Kidney tubule cell (primary cell): ENCODE measurements at places on chromosomes 3 and 15.

DNA sequence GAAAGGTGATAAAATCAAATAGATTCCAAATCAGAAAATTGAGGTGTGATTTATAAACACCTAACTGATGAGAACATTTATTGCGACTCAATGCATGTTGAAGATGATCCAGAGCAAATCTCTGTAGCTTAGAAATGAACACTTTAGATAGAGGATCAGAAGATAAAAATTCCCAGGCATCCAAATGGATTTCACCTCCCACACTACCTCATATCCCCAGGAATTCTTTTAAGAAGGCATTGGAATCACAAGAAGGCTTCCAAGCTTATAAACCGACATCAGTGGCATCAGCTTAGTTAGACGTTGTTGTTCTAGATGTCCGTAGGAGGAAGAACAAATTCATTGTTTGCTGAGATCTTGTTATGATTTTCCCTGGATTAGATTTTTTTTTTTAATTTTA lies 154.4 kb downstream of the EBLN2 start:
- DNase-seq: no peak

DNA sequence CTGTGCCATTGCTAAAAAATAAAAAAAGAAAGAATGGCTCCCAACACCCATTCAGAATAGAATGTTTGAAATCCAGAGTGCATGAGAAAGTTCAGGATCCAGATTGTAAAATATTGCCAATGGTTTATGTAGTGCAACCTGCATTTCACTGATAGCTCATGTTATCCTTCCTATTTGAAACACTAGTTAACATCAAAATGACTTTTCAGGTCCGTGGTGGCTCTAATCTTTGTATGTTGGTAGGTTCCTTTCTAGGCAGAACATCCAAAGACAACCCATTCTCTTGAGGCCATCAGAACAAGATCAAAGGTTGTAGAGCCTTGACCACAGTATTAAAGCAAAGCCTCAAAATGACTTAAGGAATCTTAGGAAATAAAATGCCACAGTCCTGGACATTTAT lies 51.0 kb downstream of the PLCL2 start:
- DNase-seq: no peak

DNA sequence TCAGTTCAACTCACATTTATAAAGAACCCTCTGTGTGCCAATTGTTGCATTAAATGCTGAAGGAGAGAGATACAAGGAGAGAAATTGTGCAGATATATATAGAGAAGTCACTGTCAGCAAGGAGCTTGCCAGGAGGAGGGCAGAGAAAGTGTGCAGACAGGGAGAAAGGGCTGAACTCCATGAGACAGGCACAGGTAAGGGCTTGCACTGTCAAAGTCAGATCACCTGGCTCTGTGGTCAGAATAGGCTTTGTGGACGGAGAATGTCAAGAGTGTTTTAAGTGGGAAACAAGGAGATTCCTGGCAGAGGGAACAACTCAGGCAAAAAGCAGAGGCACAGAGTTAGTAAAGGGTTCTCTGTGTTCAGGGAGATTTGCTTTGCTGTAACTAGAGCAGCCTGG lies 303.0 kb upstream of the TPRG1 start:
- DNase-seq: no peak

DNA sequence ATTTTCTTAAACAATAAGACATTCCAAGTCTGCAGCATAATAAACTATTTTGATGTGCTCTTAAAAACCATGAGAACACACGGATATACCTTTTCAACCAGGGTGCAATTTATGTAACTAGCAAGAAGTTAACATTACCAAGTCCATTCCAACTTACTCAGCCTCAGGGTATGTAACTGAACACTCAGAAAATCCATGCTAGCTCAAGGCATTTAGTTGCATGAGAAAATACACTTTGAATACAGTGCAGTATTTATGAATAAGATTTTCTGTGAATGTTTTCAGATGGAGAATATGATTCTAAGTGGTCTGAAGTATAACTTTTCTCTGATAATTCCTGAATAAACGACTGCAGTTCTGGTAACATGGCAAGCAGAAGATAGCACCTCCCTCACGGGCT lies 124.3 kb downstream of the SNRK start:
- no peak for DNase-seq

GRCh38 chr15:63018639-63019038 lies 23.9 kb upstream of the TPM1 start:
- DNase-seq: peak; percentile 47

DNA sequence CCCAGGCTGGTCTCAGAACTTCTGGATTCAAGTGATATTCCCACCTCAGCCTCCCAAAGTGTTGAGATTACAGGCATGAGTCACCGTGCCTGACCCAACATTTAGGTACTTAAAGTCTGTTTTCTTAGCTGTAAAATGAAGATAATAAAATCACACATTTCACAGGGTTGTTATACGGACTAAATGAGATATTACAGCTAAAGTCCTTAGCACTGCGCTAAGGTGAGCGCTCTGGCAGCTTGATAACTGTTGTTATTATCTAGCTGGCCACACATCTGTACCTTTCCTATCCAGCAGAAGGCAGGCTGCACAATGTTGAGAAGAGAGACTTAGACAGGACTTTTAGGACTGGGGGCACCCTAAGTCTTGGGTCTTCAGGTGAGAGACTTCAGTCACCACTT lies 2.7 kb upstream of the LIPH start:
- no peak for DNase-seq

DNA sequence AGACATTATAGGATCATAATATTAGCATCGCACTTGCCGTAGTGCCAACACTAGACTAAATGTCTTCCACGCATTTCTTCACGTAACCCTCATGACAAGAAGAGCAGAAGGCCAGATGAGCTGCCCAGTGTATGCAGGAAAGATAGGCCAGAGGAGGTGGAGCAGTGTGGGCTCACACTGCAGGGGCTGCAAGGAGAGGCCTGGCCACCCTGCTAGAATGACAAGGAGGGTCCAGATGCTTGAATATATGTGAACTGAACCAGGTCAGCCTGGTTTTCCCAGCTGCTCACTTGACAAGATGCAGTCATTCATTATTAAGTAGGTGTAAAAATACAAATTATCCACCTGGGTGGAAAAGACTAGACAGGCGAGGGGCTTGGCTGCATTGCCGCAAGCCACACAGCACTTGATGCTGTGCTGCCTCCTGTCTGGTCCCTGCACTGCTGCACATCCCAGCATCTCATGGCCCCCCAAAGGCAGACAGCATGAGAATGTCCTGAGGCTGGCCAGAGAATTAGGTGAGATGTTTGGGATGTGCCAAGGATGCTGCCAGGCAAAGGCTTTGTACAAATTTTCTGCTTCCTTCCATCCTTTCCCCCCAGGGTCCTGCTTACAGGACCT lies 115.2 kb downstream of the NTRK3 start:
- no peak for DNase-seq

DNA sequence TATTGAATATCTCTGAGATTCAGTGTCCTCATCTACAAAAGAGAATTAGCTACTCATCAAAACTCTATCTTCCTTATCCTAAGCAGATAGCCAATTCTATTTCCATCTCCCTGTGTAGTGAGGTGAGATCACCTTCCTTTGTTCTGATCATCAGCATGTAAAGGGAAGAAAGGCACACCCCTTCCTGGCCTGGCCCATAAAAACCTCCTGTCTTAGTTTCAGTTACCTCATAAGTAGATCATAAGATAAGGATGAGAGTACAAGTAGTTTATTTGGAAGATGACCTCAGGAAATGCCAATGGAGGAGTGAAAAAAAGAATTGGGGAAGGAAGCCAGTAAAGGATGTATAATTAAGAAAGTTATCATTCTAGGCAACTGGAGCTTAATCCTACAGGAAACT lies 114.5 kb upstream of the GADL1 start:
- peak; percentile 72 for DNase-seq

- DNase-seq: no peak
These were observed 102.8 kb downstream of the TBC1D2B start for GRCh38 chr15:77974416-77975331.
